ENCODE measurements at places on chromosomes 12 and 14.

DNA sequence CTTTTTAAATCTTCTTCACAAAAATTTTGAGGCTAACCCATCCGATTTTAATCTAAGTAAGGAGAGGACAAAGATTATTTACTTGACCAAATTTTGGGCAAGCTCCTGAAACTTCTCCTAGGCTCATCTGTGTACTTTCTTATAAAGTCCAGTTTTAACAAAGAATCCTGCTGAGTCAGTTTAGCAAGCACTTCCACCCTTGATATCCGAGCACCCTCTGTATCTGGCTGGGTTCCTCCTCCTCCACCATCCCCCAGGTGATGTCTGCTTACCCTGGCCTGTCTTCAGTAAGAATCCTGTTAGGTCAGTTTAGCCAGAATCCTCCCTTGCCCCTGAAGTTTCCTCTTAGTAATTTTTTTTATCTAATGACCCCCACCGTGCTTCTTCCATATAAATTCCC is 140.5 kb downstream of the PHLDA1 start:
- no peak overlapping the region for H3K27ac ChIP-seq
- no peak for DNase-seq
- no peaks in the 10 kb centered on the region for H3K27me3 ChIP-seq
- H3K36me3 ChIP-seq, result no peaks in the 10 kb centered on the region
- no peak overlapping the region for H3K4me3 ChIP-seq

DNA sequence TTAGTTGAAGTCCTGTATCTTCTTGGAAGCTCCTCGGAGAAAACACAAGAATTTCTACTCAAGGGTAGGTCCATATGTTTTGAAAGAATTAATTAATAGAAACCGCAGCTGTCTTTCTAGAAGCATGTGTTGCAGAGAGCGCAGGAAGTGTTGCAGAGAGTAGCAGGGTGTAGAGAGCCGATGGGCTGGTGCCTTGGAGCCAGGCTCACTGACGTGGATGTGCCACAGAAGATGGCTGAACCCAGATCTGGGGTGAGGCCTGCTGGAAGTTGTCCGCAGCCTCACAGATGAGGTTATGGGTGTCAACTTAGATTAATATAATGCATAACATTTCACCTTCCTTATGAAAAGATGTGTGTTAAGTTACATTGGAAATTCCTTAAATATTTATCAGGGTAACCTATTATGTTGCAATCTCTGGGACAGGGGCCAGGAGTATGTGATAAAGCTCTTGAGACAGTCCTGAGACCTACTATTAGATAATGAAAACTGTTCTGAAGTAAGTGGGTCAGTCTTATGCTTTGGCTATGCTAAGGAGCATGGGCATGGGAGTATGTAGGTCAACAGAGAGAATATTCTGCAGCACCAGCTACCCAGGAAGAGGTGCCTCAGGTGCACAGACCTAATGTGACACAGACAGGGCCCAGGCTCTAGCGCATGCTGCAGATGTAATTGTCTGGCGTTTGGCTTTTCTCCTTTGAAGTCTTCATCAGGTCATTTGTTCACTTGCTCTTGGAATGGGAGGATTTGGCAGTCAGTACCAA is 973.3 kb downstream of the BCL11B start:
- no peak for DNase-seq
- no peaks in the 10 kb centered on the region for H3K36me3 ChIP-seq
- H3K27me3 ChIP-seq, result no peaks in the 10 kb centered on the region
- no peak overlapping the region for H3K27ac ChIP-seq
- no peaks in the 10 kb centered on the region for H3K4me1 ChIP-seq

DNA sequence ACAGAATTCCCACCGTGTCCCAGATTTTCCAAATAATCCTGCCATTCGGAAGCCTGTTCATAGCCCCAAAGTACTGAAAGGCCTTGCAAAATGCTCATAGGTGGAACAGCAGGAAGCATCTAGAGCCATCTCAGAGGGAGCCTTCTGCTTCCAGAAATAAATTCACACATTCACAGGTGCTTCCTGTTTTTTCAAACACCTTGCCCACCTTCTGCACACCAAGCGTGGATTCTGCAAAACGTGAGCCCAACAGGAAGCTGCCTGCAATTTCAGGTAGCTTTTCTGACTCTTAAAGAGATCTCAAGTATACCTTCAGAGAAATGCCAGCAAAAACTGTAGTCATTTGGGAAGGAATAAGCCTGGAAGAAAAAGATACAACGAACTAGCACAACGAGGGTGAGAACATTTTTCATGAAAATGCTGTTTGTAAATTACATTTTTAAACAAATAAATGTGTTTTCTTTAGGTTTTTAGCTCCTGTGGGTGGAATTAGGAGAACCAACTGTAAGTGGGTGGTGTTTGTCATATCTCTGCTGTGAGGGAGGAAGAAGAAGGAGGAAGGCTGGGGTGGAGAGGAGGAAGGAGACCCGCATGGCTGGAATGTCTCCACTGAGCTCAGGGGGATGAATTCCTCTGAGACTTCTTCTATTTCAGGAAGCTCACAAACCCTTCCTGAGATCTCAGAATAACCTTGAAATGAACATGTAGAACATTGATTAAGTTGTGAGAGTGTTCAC is at the start of gene IFNG-AS1:
Gene IFNG-AS1, plus strand, starts transcription at position 264 of the 737 bp plus-strand sequence.
- no peak for DNase-seq
- H3K4me1 ChIP-seq, result no peaks in the 10 kb centered on the region
- no peaks in the 10 kb centered on the region for H3K36me3 ChIP-seq
- H3K27ac ChIP-seq, result no peak within 1 kb of the TSS
- H3K27me3 ChIP-seq, result no peaks in the 10 kb centered on the region

DNA sequence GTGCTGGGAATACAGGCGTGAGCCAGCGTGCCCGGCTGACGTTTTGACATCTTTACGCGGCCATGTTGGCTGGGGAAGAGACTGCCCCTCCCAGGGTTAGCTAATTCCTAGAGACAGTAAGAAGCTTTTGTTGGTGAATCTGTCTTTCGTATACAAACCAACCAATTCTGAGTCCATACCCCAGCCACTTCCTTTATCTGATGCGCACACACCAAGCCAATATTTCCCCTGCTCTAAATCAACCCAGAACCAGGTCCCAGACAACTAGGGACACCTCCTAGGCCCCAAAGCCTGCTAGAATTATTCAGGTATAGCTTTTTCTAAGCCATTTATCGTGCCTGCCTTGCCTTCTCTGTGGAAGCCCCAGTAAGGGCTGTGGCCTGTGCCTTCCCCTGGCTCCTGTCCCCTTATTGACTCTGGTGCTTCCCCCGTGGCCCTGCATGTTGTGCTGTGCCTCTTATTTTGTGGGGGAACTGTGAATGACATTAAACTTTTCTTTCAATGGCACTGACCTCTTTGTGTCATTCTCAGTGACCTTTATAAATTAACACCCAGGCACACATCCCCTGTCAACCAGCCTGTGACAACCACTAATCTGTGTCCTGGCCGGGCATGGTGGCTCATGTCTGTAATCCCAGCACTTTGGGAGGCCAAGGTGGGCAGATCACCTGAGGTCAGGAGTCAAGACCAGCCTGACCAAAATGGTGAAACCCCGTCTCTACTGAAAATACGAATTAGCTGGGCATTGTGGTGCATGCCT is 10.7 kb upstream of the EVL start:
- no peaks in the 10 kb centered on the region for H3K27me3 ChIP-seq
- no peak for DNase-seq
- no peak overlapping the region for H3K4me3 ChIP-seq
- no peak overlapping the region for H3K27ac ChIP-seq

DNA sequence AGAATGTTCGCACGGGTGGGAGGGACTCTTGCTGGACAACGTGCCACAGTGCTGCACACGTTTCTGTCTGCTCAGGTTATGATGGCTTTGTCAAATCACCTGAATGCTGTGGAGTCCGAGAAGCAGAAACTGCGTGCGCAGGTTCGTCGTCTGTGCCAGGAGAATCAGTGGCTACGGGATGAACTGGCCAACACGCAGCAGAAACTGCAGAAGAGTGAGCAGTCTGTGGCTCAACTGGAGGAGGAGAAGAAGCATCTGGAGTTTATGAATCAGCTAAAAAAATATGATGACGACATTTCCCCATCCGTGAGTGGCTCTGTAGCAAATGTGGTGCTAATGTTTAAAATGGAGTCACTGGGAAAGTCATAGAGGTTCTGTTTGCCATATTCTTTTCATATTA is 28.5 kb downstream of the KLC1 start:
- H3K27me3 ChIP-seq, result no peaks in the 10 kb centered on the region
- DNase-seq, result no peak
- peaks cover 79% of the 10 kb centered on the region for H3K36me3 ChIP-seq
- peak overlapping the region; percentile 48 for H3K27ac ChIP-seq
- no peak overlapping the region for H3K4me3 ChIP-seq
